ENCODE measurements at places on chromosomes 3 and 15.

DNA sequence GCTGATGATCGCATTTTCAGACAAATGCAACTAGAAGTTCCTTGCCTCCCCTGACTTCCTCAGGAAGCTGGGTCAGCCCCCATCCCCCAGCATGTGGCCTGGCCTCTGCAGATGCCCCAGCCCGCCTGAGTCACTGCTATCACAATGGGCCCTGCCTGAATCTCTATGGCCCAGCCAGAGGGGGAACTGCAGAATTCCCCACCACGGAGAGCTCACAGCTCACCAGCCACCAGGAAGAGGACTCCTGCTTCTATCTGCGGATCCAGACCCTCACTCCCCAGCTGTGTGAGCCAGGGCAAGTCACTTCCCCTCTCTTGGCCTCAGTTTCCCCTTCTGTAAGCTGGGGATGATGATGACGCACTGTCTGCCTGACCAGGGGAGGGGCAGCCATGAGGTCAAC is 6.9 kb downstream of the PLXND1 start:
- DNase-seq: peak; percentile 60

DNA sequence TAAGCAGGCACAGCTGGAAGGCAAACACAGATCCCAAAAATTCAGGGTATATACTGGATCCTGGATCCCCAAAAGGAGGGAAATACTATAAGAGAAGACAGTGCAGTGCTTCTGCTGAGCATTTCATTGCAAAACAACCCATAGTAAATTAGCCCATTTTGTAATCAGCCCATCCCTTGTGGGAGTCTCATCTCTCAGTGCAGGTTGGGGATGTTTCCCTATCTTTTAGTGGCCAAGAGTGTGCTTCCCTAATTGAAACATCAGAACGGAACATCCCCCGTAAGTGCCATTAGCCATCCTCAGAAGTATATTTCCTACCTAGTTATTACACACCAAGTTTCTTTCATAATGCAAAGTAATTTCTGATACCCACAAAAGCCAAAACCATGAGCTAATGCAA is 11.2 kb upstream of the MTMR14 start:
- DNase-seq: peak; percentile 53

DNA sequence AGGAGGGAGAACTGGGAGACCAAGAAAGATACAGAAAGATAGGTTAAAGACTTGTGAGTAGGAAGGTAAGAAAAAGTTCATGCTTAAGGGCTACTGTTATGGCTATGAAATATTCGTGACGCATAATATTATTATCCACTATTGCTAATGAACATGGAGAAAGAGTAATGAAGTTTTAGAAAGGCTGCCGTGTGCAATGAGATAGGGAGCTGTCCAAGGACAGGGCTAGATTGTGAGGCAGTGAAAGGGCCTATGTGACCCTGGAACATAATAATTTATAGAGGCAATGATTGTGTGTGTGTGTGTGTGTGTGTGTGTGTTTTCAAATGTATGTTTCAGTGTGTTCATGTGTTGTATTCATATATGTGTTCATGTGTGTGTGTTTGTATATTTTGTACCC is 27.7 kb downstream of the MBNL1 start:
- no peak for DNase-seq

GRCh38 chr3:104805508-104805907 is 561.2 kb upstream of the ALCAM start:
- DNase-seq: no peak

DNA sequence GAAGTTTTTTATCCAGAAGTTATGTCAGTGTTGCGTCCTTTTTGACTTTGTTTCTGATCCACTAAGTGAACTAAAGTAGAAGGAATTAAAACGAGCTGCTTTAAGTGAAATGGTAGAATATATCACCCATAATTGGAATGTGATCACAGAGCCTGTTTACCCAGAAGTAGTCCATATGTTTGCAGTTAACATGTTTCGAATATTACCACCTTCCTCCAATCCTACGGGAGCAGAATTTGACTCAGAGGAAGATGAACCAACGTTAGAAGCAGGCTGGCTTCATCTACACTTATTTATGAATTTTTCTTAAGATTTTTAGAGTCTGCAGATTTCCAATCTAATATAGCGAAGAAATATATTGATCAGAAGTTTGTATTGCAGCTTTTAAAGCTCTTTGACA is 57.6 kb downstream of the DNAH1 start:
- no peak for DNase-seq

GRCh38 chr3:133532951-133533350 is 40.5 kb upstream of the CDV3 start:
- DNase-seq: no peak

DNA sequence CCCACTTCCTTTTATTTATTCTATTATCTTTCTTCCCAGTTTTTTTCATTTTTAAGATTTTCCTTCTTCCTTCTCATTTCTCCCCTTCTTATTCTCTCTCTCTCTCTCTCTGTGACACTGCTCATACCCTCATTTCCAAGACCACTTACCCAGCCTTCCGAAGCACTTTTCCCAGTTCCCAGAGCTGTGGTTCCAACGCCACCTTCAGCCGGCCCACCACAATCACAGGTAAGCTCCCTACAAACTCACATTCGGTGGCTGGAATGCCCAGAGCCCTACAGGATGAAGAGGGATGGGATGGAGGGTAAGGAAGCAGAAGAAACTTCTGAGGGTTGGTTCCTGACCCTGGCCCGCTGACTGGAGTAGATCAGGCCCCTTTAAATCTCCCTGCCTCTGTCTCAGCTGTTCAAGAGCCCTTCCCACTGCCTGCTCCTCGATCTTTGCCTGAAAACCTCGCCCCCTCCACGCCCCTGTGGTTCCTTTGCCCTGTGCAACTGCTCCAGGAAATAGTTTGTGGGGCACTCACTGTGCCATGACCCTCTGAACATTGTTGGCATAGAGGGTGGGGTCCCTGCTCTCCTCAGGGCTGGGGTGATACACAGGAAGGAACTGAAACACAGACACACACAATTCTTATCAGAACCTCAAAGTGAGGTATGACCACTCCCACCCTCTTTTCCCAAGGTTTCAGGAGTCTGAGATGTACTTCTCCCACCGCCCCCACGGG is 4.8 kb downstream of the LPCAT4 start:
- DNase-seq: no peak

- DNase-seq: peak; percentile 79
Observed at GRCh38 chr15:92845126-92845508, 55.0 kb upstream of the CHD2 start.
